Breast epithelium (tissue), 4 donors: ENCODE measurements at places on chromosomes 1 and 21.
A peak's percentile ranks its signal among the peaks of the same experiment; 100 is the strongest.

DNA sequence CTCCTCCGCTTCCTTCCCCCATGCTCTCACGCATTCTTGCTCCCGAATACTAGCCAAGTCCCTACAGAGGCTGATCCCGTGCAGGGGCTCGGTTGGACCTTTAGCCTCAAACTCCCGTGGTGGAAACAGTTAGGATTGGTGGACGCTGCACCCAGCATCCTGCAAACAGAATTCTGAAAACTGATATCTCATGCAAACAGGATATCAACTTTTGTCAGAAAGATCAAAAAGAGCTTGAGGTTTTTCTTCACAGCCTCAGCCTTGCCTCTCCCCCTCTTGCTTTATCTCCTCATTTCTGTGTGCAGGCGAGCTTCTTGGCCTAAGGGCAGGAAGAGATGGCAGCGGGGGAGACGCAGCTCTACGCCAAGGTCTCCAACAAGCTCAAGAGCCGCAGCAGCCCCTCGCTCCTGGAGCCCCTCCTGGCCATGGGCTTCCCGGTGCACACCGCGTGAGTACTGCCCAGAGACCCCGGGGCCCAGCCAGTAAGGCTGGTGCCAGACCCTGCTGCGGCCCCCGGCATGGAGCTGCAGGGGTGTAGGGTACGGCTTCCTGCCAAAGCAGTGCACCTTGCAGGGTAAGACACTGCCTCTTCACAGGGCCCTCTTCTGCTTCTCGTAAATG lies at the start of gene UBASH3A:
Gene UBASH3A, plus strand, starts transcription at position 292 of the 621 bp plus-strand sequence. Its CDS starts 44 bp downstream, at position 336.
- no peaks in the 10 kb centered on the region for H3K36me3 ChIP-seq
- no peaks in the 10 kb centered on the region for H3K4me1 ChIP-seq
- H3K4me3 ChIP-seq = no peak within 1 kb of the TSS
- H3K27ac ChIP-seq = no peak within 1 kb of the TSS
- H3K27me3 ChIP-seq = no peaks in the 10 kb centered on the region
- no peak for DNase-seq

DNA sequence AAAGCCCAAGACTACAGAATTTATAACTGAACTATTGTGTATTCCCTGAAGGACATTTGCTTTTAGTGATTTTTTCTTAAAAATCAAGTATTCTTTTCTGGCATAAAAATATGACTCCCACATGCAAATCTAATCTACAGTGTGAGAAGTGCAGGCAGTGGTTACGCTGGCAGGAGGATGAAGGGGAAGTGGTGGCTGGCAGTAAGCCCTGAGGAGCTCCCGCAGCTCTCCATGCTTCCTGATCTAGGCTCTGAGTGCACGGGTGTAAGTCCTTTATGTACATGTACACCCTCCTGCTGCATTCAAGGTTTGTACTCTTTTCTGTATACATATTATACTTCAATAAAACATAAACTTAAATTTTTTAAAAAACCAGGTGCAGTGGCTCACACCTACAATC lies 67.5 kb upstream of the PRDX6 start:
- no peaks in the 10 kb centered on the region for H3K4me1 ChIP-seq
- no peak for DNase-seq

- DNase-seq = no peak
- H3K27ac ChIP-seq = no peak overlapping the region
- no peaks in the 10 kb centered on the region for H3K36me3 ChIP-seq
These were observed 40.3 kb upstream of the CASZ1 start for GRCh38 chr1:10836726-10837125.

DNA sequence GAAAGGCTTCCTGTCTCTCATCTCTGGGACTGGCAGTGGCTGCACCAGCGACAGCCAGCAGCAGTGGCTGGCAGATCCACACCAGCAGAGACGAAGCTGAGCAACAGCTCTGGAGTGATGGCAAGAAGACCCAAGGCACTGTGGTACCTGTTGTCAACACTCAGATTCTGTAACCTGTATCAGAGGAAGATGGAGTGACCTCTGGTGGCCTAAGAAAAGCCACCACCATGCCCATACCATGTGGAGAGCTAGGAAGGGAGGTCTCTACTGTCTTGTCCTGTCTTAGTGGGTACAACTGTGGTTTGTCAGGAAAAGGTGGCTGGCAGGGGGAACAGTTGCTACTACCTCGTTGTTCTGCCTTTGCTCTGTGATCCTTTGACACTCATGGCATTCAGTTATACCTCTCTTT lies 22.5 kb upstream of the RHBDL2 start:
- no peak overlapping the region for H3K4me3 ChIP-seq
- H3K4me1 ChIP-seq = no peaks in the 10 kb centered on the region
- H3K36me3 ChIP-seq = no peaks in the 10 kb centered on the region
- no peak overlapping the region for H3K27ac ChIP-seq
- H3K27me3 ChIP-seq = no peaks in the 10 kb centered on the region

GRCh38 chr1:99004861-99005442 lies at the start of gene PLPPR5:
PLPPR5 (minus strand) TSS chr1:99004861; CDS start chr1:99004671, 190 bp downstream.
- H3K27ac ChIP-seq = no peak within 1 kb of the TSS
- H3K36me3 ChIP-seq = no peaks in the 10 kb centered on the region
- DNase-seq = no peak
- H3K27me3 ChIP-seq = peaks cover 32% of the 10 kb centered on the region

- no peak overlapping the region for H3K27ac ChIP-seq
- H3K4me1 ChIP-seq = peaks cover 7% of the 10 kb centered on the region
- H3K27me3 ChIP-seq = no peaks in the 10 kb centered on the region
- peak overlapping the region; percentile 55 for H3K4me3 ChIP-seq
- H3K36me3 ChIP-seq = no peaks in the 10 kb centered on the region
These were observed 689 bp upstream of the GPR137B start for GRCh38 chr1:236141447-236142252.

GRCh38 chr1:109490934-109491302 lies 3.0 kb upstream of the CYB561D1 start:
- H3K27ac ChIP-seq = no peak overlapping the region
- DNase-seq = no peak
- peaks cover 5% of the 10 kb centered on the region for H3K36me3 ChIP-seq
- no peak overlapping the region for H3K4me3 ChIP-seq

GRCh38 chr1:235802573-235803346 lies 63.9 kb downstream of the LYST start:
- H3K27me3 ChIP-seq = no peaks in the 10 kb centered on the region
- H3K4me3 ChIP-seq = no peak overlapping the region
- DNase-seq = no peak
- no peaks in the 10 kb centered on the region for H3K36me3 ChIP-seq
- no peak overlapping the region for H3K27ac ChIP-seq
- H3K4me1 ChIP-seq = no peaks in the 10 kb centered on the region

DNA sequence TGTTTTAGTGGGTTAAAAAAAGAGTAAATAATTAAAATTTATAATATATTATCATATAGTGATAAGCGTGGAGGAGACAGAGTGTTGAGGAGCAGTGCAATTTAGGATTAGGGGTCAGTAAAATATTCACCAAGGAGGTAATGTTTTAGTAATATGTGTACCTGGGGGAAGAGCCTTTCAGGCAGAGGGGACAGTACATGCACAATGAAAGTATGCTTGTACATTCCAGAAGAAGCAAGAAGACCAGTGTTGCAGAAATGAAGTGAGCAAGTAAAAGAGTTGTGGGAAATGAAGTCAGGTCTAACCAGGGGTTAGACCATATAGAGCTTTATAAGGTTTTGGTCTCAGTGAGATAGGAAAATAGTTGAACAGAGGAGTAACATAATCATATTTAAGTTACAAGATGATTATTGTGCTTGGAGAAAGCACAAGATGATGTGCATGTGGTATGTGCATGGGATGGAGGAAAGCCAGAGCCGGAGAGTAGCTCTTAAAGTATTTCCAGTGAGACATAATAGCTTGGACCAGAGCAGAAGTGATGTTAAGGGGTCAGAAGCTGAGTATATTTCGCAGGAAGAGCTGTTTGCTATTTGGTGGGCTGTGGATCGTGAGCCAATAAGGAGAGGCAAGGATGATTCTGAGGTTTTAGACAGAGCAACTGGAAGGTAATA lies 44.8 kb downstream of the SNX7 start:
- no peak overlapping the region for H3K27ac ChIP-seq
- no peaks in the 10 kb centered on the region for H3K27me3 ChIP-seq
- H3K36me3 ChIP-seq = no peaks in the 10 kb centered on the region

DNA sequence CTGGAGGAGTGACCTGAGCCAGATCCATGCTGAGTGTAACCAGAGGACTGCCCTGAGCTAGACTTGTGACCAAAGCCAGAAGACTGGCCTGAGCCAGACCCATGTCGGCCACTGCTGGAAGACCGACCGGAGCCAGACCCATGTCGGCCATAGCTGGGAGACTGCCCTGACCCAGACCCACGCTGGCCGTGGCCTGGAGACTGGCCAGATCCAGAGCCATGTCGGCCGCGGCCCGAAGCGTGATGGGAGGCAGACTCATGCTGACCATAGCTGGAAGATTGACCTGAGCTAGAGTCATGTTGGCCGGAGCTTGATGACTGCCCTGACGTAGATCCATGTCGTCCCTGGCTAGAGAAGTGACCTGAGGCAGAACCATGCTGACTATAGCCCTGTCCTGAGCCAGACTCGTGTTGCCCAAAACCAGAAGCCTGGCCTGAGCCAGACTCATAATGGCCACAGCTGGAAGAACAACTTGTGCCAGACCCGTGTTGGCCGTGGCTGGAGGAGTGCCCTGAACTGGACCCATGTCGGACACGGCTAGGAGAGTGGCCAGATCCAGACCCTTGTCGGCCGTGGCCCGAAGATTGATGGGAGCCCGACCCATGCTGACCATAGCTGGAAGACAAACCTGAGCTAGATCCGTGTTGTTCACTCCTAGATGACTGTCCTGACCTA lies 5.1 kb downstream of the HRNR start:
- no peaks in the 10 kb centered on the region for H3K36me3 ChIP-seq
- H3K27me3 ChIP-seq = no peaks in the 10 kb centered on the region
- no peak for DNase-seq
- no peak overlapping the region for H3K27ac ChIP-seq
- H3K4me3 ChIP-seq = no peak overlapping the region

DNA sequence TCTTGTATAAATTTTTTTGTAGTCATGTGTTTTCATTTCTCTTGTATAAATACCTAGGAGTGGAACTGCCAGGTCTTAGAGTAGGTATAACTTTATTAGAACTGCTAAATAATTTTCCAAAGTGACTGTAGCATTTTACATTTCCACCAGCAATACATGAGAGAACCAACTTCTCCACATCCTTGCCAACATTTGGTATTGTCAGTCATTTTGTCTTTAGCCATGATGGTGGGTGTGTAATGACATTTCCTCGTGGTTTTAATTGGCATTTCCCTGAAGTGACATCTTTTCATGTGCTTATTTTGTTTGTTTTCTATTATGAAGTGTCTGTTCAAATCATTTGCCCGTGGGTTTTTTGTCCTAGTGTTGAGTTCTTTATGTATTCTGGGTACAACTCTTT lies 29.7 kb downstream of the ZBTB8A start:
- DNase-seq = no peak
- no peak overlapping the region for H3K4me3 ChIP-seq
- H3K27me3 ChIP-seq = no peaks in the 10 kb centered on the region

DNA sequence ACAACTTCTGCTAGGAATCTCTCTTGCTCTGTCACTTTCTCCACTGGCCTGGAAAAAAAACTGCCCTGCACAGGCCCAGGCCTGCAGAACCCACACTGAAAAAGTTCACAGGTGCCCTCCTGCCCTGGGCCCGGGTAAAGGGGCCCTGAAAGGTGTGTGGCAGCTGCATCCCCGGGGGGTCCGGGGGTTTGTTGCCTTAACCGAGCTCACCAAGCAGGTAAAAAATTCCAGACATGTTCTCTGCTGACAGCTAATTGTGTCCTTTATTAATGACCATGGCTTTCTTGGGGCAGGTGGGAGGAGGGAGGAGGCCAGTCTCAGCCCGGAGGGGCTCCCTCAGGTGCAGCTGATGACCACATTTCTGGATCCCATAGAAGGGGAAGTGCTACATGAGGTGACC lies 122.9 kb downstream of the LACTBL1 start:
- no peaks in the 10 kb centered on the region for H3K4me1 ChIP-seq
- DNase-seq = no peak
- H3K4me3 ChIP-seq = no peak overlapping the region
- no peak overlapping the region for H3K27ac ChIP-seq

- H3K36me3 ChIP-seq = peaks cover 5% of the 10 kb centered on the region
- no peaks in the 10 kb centered on the region for H3K27me3 ChIP-seq
- no peak overlapping the region for H3K27ac ChIP-seq
- H3K4me3 ChIP-seq = no peak overlapping the region
- H3K4me1 ChIP-seq = no peaks in the 10 kb centered on the region
- DNase-seq = no peak
These were observed 20.9 kb upstream of the SH3BGRL3 start for GRCh38 chr1:26259005-26259404.

DNA sequence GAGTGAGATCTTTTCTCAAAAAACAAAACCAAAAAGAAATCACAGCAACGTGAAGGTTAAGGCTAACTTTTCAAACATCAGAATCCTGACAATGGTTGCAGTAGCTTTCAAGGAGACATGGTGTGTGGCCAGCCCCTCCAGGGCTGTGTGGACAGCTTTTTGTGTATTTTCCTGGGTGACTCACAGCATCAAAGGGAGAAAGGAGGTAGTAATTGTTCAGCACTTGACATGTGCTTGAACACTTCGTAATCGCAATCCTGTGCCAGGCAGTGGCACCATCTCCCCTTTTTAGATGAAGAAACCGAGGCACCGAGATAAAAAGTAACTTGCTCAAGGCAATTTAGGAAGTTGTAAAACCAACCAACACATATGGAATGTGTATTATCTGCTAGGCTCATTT lies 10.3 kb downstream of the NBL1 start:
- peaks cover 10% of the 10 kb centered on the region for H3K4me1 ChIP-seq
- H3K27me3 ChIP-seq = no peaks in the 10 kb centered on the region
- H3K27ac ChIP-seq = no peak overlapping the region
- DNase-seq = no peak
- H3K4me3 ChIP-seq = no peak overlapping the region
- H3K36me3 ChIP-seq = no peaks in the 10 kb centered on the region

- H3K27ac ChIP-seq = no peak overlapping the region
- H3K36me3 ChIP-seq = no peaks in the 10 kb centered on the region
- no peak overlapping the region for H3K4me3 ChIP-seq
- no peaks in the 10 kb centered on the region for H3K4me1 ChIP-seq
- H3K27me3 ChIP-seq = no peaks in the 10 kb centered on the region
These were observed 168.2 kb downstream of the GRIK1 start for GRCh38 chr21:29771491-29772066.

GRCh38 chr1:54882519-54882918 lies 4.5 kb downstream of the DHCR24 start:
- H3K4me1 ChIP-seq = no peaks in the 10 kb centered on the region
- no peak overlapping the region for H3K4me3 ChIP-seq
- DNase-seq = no peak
- H3K36me3 ChIP-seq = no peaks in the 10 kb centered on the region

DNA sequence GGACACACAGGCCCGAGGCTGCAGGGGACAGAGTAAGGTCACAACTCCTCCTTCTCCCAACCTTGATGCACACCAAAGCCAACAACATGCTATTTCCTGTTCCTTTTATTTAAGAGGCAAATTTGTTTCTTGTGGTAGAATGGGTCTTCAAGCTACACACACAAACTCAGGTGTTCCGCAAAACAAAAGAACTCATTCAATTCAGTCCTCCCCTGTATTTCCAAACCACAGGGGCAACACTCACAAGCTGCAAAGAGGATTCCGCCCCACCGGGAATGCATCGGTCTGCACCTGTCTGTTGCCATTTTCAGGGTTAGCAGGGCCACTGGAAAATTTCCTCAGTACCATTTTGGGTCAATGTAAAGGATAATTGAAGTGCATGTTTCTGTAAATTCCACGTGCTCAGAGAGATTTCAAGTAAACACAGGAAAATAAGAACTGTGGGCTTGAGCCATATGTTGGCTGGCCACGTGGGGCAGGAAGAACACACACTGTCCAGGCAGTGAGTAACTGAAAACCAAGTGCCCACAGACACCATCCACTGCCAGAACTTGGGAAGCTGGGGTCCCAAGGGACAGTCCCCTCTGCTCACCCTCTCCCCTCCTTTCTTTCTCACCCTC lies 145.2 kb upstream of the ERG start:
- H3K4me1 ChIP-seq = no peaks in the 10 kb centered on the region
- no peaks in the 10 kb centered on the region for H3K36me3 ChIP-seq
- H3K4me3 ChIP-seq = no peak overlapping the region
